ENCODE measurements at places on chromosomes 4 and X. TPM values are rescaled to one million over a fixed set of nuclear protein-coding genes. Genes with fewer than 3 reads are reported as not detected.

DNA sequence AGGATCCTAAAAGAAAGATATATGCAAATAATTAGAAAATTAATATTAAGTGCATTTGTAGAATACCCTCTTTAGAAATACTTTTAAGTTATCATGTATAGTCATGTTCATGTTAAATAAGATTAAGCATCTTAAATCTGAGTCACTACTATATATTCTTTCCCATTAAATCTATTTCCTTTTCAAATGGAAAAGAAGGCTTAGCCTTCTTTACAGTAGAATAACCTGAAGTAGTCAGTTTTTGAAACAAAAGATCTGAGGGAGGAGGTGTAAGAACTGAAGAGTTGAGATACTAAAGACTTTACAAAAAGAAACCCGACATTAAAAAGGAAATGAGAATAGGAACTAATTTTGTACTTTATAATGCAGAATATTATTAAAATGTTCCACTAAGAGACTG lies 14.7 kb upstream of the HSD17B13 start:
- no peaks in the 10 kb centered on the region for H3K4me1 ChIP-seq
- H3K27ac ChIP-seq, result no peak overlapping the region
- H3K36me3 ChIP-seq, result peaks cover 54% of the 10 kb centered on the region
- no peak for DNase-seq
- no peaks in the 10 kb centered on the region for H3K27me3 ChIP-seq
- H3K4me3 ChIP-seq, result no peak overlapping the region

DNA sequence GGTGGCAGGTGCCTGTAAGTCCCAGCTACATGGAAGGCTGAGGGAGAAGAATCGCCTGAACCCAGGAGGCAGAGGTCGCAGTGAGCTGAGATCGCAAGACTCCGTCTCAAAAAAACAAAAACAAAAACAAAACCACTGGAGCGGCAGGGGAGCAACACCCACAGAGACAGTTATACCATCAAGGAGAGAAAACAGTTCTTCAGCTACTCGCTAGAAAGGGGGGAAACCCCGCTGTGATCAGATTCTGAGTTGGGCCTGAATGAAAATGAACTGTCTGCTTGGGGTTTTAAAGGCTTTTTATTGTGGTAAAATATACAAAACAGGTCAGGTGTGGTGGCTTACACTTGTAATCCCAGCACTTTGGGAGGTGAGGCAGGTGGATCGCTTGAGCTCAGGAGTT lies 16.8 kb upstream of the IRAK1 start:
- no peaks in the 10 kb centered on the region for H3K4me1 ChIP-seq
- H3K27me3 ChIP-seq, result no peaks in the 10 kb centered on the region
- no peak for DNase-seq
- peaks cover 61% of the 10 kb centered on the region for H3K36me3 ChIP-seq

DNA sequence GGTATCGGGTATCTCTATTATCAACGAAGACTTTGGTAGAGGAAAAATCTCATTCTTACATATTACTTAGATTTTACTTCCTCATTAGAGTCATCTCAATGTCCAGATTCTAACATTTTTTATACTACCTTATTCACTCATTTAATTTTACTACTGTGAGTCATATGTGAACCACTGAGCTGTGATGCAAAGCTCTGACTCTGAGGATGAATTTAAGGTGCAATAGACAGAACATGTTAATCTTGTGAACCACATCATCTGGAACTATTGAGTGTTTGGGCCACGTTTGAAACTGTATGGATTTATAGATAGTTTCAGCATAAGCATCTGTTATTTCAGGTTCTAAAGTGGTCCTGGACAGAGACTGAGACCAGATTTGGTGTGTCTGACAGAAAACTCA lies 78.4 kb downstream of the PWWP3B start:
- no peaks in the 10 kb centered on the region for H3K36me3 ChIP-seq
- H3K27ac ChIP-seq, result no peak overlapping the region
- DNase-seq, result no peak

Gene ZFP92
- polyA plus RNA-seq, result 1.3 TPM

GRCh38 chr4:173167758-173168395 lies 734 bp upstream of the GALNT7 start:
- H3K27ac ChIP-seq, result peak overlapping the region; percentile 91
- peak overlapping the region; percentile 67 for H3K4me3 ChIP-seq
- H3K36me3 ChIP-seq, result no peaks in the 10 kb centered on the region
- H3K27me3 ChIP-seq, result no peaks in the 10 kb centered on the region

DNA sequence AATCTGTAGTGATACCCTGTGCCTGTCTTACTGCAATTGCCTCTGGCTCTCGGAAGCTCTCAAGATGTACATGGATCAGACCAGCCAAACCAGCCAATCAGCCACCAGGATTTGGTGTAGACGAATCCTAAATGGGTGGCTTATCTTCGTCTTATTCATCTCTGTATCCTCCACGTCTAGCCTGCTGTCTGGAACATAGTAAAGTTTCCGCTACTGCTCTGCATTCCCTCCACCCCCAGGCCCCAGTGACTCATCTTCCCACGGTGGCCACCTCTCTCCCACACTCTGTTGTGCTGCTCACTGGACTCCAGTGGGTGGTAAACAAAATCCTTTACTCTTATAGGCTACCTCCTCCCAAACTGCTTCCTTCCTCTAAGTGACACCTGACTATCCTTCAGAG lies 37.8 kb downstream of the SEPTIN6 start:
- H3K27me3 ChIP-seq, result no peaks in the 10 kb centered on the region
- no peak overlapping the region for H3K4me3 ChIP-seq
- H3K36me3 ChIP-seq, result peaks cover 34% of the 10 kb centered on the region
- no peaks in the 10 kb centered on the region for H3K4me1 ChIP-seq
- DNase-seq, result peak; percentile 43

Gene GUCY1A1
- polyA plus RNA-seq, result not detected

- no peak overlapping the region for H3K4me3 ChIP-seq
- peaks cover 18% of the 10 kb centered on the region for H3K4me1 ChIP-seq
- no peak overlapping the region for H3K27ac ChIP-seq
- H3K27me3 ChIP-seq, result no peaks in the 10 kb centered on the region
These were observed 17.1 kb downstream of the GAB1 start for GRCh38 chr4:143353797-143354196.

GRCh38 chr4:179225594-179225993 lies 1783.4 kb upstream of the AGA start:
- no peaks in the 10 kb centered on the region for H3K36me3 ChIP-seq
- H3K4me1 ChIP-seq, result no peaks in the 10 kb centered on the region
- H3K27me3 ChIP-seq, result no peaks in the 10 kb centered on the region
- no peak overlapping the region for H3K4me3 ChIP-seq
- DNase-seq, result no peak

Gene SMIM31
- not detected for polyA plus RNA-seq

DNA sequence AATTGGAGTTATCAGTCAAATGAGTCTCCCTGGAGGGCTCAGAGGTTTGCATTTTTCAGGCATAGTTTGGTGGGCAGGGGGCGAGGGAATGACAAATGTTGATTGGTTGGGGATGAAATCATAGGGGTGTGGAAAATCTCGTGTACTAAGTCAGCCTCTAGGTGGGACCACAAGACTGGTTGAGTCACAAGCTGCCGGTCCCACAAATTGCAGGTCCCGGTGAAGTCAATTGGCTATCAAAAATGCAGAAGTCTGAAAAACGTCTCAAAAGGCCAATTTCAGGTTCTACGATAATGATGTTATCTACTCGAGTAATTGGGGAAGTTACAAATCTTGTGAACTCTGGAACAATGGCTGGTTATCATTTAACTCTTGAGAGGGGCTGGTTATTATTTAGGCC lies 98.8 kb upstream of the DHX15 start:
- H3K4me1 ChIP-seq, result no peaks in the 10 kb centered on the region
- no peak overlapping the region for H3K27ac ChIP-seq
- no peak for DNase-seq
- no peak overlapping the region for H3K4me3 ChIP-seq

GRCh38 chrX:51876441-51876840 lies 17.0 kb upstream of the MAGED1 start:
- H3K4me1 ChIP-seq, result no peaks in the 10 kb centered on the region
- no peaks in the 10 kb centered on the region for H3K27me3 ChIP-seq
- no peaks in the 10 kb centered on the region for H3K36me3 ChIP-seq

- no peaks in the 10 kb centered on the region for H3K36me3 ChIP-seq
- H3K27me3 ChIP-seq, result no peaks in the 10 kb centered on the region
- no peak for DNase-seq
- no peaks in the 10 kb centered on the region for H3K4me1 ChIP-seq
- H3K27ac ChIP-seq, result no peak overlapping the region
These were observed 59.8 kb downstream of the ANK2 start for GRCh38 chr4:113109106-113109718.

Gene FREM3
- polyA plus RNA-seq, result not detected

DNA sequence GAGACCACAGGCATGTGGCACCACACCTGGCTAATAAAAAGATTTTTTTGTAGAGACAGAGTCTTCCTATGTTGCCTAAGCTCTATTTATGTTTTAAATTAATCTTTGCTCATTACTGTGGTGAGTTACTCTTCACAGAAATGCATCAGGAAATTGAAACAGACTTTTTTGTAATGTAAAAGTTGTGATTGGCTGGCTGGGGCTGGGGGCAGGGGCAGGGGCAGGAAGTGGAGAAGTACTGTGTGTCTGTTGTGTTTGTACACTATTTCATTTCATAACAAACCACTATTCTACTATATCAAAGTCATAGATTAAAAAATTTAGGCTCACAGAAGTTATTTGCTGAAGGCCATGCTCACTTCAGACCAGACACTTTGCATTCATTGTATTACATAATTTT lies 19.1 kb upstream of the ABRAXAS1 start:
- DNase-seq, result no peak
- H3K4me3 ChIP-seq, result no peak overlapping the region
- H3K27me3 ChIP-seq, result no peaks in the 10 kb centered on the region
- no peak overlapping the region for H3K27ac ChIP-seq

DNA sequence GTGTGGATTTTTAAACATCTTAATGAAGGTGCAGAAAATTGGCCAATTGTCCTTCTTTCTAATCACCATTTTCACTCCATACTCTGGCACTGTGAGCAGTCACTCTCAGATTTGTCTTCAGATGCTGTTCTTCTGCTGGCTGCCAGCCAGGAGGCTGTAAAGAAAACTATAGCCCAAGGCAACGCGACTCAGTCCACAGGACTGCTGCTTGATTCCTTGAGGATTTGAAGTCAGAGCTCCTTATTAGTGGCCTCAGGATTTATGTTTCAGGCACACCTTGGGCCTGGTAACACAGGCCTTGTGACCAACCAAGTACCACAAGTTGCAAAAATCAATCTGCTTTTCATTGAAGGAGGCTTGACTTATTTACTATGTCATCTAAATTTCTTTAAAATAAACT lies 342.6 kb downstream of the GPM6A start:
- no peak overlapping the region for H3K4me3 ChIP-seq
- no peaks in the 10 kb centered on the region for H3K36me3 ChIP-seq
- DNase-seq, result no peak
- no peaks in the 10 kb centered on the region for H3K4me1 ChIP-seq
- H3K27ac ChIP-seq, result no peak overlapping the region

Gene SLITRK4
- not detected for polyA plus RNA-seq

DNA sequence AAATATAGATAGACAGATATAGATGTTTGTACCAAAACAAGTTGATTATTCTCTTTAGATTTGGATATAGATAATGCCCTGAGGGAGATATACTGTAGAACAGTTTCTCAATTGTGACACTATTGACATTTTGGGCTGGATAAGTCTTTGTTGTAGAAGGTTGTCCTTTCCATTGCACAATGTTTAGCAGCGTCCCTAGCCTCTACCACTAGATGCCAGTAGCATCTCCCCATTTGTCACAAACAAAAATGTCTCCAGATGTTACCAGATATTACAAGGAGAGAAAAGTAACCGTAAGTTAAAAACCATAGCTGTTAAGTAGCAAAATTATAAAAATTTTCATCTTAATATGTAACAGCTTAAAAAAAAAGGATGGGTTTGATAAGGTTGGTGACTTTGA lies 2595.3 kb downstream of the ARAP2 start:
- no peak overlapping the region for H3K27ac ChIP-seq
- H3K4me3 ChIP-seq, result no peak overlapping the region
- H3K27me3 ChIP-seq, result no peaks in the 10 kb centered on the region
- no peaks in the 10 kb centered on the region for H3K4me1 ChIP-seq
- no peaks in the 10 kb centered on the region for H3K36me3 ChIP-seq
- no peak for DNase-seq

DNA sequence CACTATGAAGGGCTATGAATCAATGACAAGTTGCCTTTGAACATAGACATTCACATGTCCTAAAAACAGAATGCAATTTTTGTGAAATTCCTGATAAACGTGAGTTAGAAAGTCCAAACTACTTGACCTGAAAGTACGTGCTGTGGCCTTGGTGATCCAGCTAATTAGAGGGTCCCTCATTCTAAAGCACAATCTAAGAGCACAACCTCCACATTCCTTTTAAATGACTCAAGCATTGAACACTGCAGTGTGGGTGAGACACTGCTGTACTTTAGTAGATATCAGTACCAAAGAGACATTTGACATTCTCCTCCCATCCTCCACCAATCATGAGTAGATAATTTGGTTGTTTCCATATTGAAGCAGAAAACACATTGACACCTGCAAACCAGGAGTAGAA lies 73.5 kb downstream of the FAM47B start:
- H3K27ac ChIP-seq, result no peak overlapping the region
- DNase-seq, result no peak
- no peaks in the 10 kb centered on the region for H3K27me3 ChIP-seq
- H3K4me3 ChIP-seq, result no peak overlapping the region

GRCh38 chr4:2296631-2297601 lies 35.0 kb upstream of the MXD4 start:
- peaks cover 4% of the 10 kb centered on the region for H3K36me3 ChIP-seq
- no peaks in the 10 kb centered on the region for H3K27me3 ChIP-seq
- no peak overlapping the region for H3K27ac ChIP-seq
- DNase-seq, result no peak
- H3K4me3 ChIP-seq, result no peak overlapping the region

GRCh38 chr4:78168029-78168428 lies 110.9 kb downstream of the FRAS1 start:
- DNase-seq, result no peak
- H3K27ac ChIP-seq, result no peak overlapping the region
- H3K4me1 ChIP-seq, result no peaks in the 10 kb centered on the region
- no peak overlapping the region for H3K4me3 ChIP-seq

Gene MSX1
- 6.0 TPM for polyA plus RNA-seq

GRCh38 chr4:137701401-137701800 lies 169.1 kb upstream of the PCDH18 start:
- no peak overlapping the region for H3K4me3 ChIP-seq
- no peak for DNase-seq
- H3K36me3 ChIP-seq, result no peaks in the 10 kb centered on the region
- no peaks in the 10 kb centered on the region for H3K27me3 ChIP-seq

DNA sequence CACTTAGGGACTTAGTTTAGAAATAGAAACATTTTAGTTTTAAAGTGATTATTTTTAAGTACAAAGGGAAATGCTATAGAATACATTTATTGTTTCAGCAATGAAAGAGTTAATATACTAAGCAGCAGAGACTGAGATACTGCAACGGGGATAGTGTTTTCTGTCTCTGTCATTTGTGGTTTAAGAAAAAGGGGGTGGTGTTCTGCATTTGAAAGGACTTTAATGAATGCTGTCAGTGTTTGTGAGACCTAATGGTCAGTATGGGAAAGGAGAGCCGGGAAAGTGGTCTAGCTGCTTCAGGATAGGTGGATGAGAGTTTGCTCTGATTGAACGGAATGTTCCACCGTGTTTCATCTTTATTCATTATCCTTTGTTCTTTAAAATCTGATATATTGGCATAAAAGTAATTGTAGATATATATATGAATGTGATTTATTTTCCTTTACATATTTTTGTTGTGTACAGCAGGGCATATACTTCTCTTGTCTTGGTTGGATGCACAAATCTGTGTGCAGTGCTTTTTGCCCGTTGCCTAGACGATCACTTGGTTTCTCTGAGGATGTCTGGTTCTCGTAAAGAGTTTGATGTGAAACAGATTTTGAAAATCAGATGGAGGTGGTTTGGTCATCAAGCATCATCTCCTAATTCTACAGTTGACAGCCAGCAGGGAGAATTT lies at the start of gene KLHL5:
TSS of gene KLHL5 (plus strand) at position 139 of the 676 bp plus-strand sequence. CDS start at position 560, 421 bp downstream.
- no peaks in the 10 kb centered on the region for H3K4me1 ChIP-seq
- H3K27me3 ChIP-seq, result no peaks in the 10 kb centered on the region
- H3K36me3 ChIP-seq, result no peaks in the 10 kb centered on the region

Measured in K562 (cell line).